NCI-H2171 (cell line): ENCODE measurements at places on chromosomes 5 and 9.

GRCh38 chr5:98454407-98454806 lies 319.1 kb upstream of the RGMB start:
- no peak for DNase-seq

DNA sequence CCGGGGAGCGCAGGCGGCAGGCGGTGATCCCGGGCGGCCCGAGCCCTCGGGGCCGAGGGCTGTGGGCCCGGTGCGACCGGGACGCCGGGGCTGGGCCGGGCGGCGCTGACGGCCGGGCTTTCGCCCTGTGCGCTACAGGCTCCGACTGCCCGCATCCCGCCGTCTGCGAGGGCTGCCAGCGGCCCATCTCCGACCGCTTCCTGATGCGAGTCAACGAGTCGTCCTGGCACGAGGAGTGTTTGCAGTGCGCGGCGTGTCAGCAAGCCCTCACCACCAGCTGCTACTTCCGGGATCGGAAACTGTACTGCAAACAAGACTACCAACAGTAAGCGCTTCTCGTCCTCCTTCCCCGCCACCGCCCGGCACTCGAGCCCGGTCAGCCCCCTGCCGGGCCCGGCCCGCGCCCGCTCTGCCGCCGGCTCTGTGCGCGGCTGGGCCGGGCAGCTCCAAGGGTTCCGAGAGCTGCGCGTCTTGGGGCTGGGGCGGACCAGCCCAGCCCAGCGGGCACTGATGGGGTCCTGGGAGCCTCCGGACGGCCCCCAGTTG lies 1.6 kb downstream of the LMX1B start:
- DNase-seq, result no peak

DNA sequence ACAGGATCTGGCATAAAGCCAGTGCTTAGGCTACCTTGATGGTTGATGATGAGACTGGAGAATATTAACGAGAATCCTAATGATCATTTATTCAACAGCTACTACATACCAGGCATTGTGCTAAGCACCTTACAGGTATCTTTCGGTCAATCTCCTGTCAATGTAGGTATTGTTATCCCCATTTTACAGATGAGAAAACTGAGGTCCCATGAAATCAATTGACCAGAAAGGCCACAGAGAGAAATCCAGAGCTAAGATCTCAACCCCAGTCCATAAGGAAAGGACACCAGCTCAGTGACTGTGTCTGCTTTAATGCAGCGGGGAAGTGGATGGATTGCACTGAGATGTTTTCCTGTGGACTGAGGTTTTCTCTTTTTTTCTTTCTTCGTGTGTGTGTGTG lies 63.3 kb downstream of the ARHGEF37 start:
- DNase-seq, result no peak

GRCh38 chr5:68251386-68251785 lies 35.8 kb downstream of the PIK3R1 start:
- no peak for DNase-seq

DNA sequence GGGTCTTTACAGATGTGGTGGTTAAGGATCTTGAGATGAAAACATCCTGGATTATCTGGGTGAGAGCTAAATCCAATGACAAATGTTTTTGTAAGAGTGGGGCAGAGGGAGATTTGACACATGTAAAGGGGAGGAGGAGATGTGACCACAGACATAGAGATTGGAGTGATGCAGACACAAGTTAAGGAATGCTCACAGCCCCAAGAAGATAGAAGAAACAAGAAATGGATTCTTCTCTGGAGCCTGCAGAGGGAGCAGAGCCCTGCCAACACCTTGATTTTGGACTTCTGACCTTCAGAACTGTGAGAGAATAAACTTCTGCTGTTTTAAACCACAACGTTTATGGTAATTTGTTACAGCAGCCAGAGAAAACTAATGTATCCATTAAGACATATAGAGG lies 21.7 kb downstream of the ITGA2 start:
- DNase-seq, result no peak

- DNase-seq, result no peak
These were observed 8.7 kb upstream of the GFRA3 start for GRCh38 chr5:138282920-138283742.

DNA sequence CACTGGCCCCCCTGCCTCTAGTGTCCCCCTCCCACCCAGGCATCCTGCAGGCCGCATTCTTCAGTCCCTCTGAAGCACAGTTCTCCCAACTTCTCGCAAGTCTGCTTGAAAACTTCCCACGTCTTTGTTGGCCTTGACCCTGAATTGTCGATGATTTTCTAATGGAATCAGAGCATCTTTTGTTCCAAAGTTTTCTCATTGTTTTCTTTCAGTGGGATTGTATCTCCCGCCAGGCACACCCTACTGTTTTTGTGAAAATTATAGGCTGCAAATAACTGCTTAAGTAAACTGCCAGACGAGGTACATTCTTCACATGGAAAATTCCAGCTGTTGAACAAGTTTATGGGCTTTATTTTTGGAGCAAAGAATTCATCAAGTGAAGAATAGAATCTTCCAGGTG lies 122.6 kb upstream of the SLC25A48 start:
- no peak for DNase-seq

DNA sequence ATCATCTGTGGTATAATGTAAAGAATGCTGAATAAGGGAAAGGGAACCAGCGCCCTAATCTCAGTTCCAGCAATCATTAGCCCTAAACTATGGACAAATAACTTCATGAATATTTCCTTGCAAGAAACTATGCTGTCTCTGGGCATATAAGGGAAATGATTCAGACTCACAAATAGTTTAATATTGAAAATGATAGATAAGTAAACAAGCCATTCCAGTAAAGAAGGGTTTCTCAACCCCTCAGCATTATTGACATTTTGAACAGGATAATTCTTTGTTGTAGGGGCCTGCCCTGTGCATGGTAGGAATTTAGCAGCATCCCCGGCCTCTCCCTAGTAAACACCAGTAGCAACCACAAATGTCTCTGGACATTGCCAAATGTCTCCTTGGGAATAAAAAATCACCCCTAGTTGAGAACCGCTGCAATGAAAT lies 23.8 kb downstream of the C5 start:
- no peak for DNase-seq

DNA sequence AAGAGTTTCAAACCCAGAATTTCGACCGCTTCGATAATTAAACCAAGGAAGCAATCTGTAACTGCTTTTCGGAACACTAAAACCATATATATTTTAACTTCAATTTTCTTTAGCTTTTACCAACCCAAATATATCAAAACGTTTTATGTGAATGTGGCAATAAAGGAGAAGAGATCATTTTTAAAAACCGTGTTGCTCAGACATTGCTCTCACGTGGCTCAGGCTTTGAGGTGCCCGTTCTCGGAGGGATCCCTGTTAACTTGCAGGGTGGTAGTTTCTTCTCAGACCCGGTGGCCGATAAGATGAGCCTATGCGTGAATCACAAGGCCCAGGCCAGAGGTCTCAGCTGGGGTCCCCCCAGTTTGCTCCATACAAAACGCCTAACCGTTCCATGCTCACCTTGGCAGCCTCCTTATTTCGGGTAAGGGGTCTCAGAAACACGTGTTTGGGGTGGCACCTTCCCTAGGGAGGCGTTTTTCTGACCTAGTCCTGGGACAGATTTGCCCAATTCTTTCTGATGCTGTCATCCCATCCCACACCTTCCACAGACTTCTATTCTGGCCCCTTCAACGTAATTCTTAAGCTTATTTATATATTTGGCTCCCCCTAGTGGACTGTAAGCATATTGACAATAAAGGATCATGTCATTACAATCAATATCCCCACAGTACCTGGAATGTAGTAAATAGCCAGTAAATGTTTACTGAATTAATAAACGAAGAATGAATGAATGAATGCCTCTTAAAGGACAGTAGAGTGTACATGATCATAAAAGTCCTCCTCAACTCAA lies 48.1 kb downstream of the THBS4 start:
- peak; percentile 56 for DNase-seq
